ENCODE measurements at places on chromosomes 12 and 14. TPM values are rescaled to one million over a fixed set of nuclear protein-coding genes. Genes with fewer than 3 reads are reported as not detected.

DNA sequence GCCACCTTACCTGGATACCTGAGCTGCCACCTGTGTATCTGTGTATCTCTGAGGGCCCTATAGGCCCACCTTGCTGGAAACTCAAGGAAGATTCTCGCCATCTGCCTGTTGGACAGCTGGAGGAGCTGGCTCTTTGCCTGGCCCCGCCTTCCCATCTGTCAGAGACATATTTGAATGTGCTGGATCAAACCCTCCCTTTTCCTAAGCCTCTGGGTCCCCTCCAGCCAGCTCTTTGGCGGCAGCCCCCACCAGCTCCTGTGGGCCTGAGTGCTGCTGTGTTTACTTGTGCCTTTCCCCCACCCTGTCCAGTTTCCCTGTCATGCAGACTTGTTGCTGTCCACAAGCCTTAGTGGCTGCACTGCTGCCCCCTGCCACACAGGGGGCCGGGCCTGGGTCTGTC, 55.9 kb upstream of the SRSF5 start:
- no peak for DNase-seq

Gene CCDC177
- total RNA-seq = 0.05 TPM

DNA sequence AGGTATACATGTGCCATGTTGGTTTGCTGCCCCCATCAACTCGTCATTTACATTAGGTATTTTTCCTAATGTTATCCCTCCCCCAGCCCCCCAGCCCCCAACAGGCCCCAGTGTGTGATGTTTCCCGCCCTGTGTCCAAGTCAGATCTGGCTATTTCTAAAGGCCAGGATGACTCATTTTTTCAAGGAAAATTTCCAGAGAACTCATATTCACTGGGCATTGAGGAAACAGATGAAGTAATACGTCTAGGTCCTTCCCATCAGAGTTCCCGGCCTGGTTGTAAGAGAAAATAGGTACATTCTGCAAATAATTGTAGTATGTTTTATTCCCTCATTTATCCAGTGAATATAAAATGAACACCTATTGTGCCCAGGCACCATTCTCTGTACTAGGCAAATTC, 345.2 kb downstream of the BCL11B start:
- no peak for DNase-seq

Gene INSM2
- not detected for total RNA-seq

Gene TMEM179
- total RNA-seq = not detected

Data from activated CD4-positive, alpha-beta T cell treated with anti-CD3 and anti-CD28 coated beads, Interleukin-2, amount 10 ng/mL, durations not matched to agents 24 days and 14 days (primary cell).